ENCODE measurements at places on chromosomes 5 and 9.

- DNase-seq = no peak
These were observed 368.4 kb upstream of the GRAMD2B start for GRCh38 chr5:126054577-126055347.

DNA sequence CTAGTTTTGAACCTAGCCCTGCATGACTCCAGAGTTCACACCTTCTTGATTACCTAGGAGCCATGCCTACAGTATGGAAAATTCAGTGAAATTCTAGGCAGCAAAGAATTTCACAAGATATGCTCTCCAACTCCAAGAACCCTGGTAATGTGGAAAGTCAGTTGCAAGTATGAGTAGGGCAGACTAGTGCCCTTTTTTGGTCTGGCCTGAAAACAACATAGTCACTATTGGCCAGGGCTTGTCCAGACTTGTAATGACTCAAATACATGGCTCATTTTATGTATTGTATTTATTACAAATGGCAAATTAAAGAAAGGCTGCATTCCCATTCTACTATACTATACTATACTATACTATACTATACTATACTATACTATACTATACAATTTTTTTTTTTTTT lies 160.4 kb downstream of the ESM1 start:
- no peak for DNase-seq

DNA sequence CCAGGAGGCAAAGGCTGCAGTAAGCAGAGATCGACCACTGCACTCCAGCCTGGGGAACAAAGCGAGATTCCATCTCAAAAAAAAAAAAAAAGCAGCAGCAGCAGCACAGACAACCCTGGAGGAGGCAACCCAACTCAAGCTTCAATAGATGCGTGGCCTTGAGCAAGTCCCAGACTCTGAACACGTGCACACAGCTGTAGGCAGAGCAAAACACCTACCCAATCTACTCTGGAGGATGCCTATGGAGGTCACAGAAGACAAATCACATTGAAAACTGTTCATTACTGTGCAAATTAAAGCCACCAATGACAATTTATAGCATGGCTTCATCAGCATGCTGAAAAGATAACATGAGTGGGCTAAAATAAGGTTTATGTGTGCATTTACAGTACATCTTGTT lies 7.2 kb downstream of the TLE1 start:
- no peak for DNase-seq

DNA sequence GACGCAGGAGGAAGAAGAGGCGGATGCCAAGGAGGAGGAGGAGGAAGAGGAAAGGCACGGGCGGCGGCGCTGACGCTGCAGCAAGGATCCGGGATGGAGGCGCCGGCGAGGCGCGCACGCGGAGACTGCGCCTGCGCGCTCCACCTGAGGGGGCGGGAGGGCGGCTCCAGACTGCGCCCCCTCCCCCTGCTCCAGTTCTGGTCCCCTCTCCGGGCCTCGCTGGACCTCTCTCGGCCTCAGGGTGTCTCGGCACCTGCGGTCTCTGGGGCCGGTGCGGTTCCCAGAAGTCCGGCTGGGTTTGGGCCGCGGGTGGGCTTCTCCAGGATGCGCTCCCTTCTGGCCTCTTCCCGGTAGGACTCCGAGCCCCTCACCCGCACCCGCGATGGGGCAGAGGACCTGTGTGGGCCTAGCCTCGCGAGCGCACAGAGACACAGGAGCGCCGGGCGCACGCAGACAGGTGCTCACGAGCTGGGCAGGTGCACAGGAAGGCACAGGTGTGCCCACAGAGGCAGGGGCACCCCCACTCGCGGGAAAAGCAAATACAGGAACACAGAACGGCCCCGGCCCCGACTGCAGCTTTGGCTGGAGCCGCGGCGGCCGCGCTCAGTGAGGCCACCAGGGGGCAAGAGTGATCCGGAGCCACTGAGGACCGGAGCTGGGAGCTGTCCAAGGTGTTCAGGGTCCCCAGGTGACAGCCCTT lies at the start of gene NPDC1:
Gene NPDC1, minus strand, starts transcription at position 90 of the 700 bp plus-strand sequence. CDS start 188 bp downstream, outside the sequence.
- peak; percentile 86 for DNase-seq

- no peak for DNase-seq
These were observed 342.5 kb upstream of the ACTBL2 start for GRCh38 chr5:57825031-57825686.

DNA sequence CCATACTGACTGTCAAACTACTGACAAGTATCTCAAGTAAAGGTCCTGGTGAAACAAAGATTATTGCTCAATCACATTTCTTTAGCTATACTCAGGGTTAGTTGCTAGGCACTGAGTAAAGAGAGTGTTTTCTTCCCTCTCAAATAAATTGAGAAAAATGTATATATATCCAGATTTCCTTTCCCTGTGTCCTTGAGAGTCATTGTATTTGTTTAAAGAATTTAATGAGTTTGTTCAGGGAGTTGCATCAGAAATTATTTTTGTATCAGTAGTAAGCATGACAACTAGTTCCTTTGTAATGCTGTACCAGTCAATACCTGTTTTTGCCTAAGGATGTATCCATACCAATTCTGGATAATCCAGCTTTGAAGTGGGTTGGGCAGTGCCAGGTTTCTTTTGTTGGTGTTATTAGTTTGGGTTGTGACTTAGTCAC lies 3.2 kb upstream of the ANKHD1 start:
- DNase-seq = no peak

DNA sequence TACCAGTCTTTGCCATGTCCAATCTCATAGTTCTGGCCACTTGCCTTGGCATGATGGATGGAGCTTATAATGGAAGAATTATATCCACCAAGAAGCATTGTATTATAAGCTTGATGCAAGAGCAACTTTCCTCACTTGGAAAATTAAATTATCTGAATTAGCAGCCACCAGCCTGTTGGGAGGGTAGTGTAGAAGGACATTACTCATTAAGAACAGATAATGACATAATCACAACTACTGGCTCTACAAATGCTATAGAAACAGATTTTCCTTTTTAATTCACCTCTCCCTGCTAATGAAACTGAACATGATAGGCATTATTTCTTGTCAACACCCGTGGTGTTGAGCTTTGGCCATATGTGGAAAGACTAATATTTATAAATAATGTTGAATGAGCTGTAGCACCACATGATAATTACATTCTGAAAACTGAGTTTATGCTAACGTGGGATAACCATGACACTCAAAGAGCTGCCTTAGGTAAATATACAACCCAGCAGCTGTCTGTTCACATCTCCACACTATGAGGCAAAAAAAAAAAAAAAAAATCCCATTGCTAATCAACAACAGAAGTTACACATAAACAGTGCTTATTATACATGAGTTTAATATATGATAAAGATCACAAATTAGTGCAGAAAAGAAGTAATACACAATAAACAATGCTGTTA lies 48.1 kb upstream of the NR4A3 start:
- no peak for DNase-seq

DNA sequence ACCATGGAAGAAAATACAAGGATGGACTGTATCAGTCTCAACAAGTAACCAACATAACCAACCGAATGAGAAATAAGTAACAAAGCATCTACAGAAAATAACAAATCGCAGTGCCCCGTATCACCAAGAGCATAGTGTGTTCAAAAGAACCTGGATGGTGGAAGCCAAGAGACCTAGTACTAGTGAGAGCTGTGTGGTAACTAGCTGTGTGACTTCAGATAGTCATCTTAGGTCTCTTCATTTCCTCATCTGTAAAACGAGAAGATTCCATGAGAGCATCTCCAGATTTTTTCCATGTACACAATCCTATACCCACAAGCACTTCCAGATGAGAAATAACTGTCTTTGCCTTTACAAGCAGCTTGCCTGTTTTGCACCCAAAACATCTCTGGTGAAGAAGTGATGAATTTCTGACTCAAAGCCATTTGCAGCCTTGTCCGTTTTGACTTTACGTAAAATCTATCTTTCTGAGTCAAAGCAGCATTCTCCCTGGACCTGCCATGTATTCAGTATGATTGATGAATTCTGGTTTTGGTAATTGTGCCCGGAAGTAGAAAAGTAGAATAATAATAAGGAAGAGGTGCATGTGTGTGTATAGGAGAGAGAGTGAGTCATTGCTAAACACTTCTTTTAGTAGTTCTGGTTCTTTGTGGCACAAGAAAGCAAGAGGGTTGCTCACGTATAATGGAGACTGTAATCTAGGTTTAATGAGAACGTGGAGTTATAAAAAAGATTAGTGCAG lies 41.0 kb downstream of the AOPEP start:
- DNase-seq = no peak
